ENCODE measurements at places on chromosomes 1 and 21. TPM values are rescaled to one million over a fixed set of nuclear protein-coding genes. Genes with fewer than 3 reads are reported as not detected.

DNA sequence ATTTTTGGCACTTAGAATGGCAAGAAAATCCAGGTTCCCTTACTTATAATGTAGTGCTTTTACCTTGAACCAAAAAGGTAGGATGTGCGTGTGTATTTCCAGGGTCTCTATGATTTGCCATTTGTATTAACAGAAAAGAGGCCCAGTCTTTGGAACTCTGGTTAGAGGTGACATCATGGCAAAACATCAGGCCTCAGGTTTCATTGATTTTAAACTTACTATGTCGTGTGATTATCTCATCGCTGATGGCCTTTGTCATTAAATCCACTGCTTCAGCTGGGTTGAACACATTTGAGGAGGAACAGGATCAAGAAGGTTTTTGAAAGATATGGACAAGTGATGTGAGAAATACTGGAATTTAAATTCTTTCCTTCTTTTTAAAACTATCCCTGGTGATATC is 95.2 kb downstream of the PBX1 start:
- no peak for DNase-seq

- DNase-seq = no peak
These were observed 17.3 kb downstream of the PI4KB start for GRCh38 chr1:151309811-151310323.

DNA sequence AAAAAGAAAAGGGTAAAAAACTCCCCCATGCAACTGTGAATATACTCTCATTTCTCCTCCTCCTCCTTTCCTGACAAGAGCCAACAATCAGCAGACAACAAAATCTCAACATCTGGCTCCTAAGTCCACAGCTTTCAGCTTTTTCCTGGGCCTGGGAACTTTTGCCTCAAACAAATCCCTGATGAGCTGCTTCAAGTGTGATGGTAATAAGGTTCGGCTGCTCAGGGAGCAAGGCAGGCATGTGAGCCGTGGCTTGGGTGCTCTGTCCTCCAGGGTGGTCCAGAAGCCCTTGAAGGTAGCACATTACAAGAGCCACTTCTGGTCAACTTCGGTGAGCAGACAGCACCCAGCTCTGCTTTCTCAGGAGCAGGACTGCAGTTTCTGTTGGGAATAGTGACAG is 46.3 kb downstream of the ITPKB start:
- no peak for DNase-seq

- no peak for DNase-seq
These were observed 525 bp downstream of the RYR2 start for GRCh38 chr1:237042526-237042891.

- DNase-seq = peak; percentile 55
These were observed 14.4 kb downstream of the TMPRSS3 start for GRCh38 chr21:42381347-42381984.

NFIA gene
- total RNA-seq = 9.6 TPM

DNA sequence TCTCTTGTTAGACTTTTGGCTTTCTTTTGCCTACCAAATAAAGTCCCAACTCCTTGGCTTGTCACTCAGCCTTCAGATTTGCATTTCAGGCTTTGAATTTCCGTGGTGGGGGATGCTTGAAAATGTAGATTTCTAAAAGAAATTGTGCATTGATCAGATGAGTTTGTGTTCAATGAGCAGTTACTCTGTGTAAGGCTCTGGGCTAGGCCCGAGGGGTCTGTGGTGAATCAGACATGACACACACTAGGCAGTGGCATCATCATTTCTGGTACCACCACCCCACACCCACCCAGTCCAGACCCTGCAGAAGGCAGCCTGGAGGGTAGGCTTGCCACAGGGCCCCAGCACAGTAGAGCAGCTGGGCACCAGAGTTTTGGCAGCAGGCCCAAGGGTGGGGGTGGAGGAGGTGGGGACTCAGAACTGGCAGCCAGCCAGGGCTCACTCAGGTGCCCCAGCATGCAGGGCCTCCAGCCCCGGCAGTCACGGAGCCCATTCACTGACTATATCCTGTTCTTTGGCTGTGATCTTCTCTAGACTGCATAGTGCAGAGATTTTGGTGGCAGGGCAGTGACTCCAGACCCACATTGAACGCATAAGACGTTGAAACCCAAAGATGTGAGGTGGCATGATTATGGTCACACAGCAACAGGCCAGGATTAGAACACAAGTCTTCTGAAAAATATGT is 97.2 kb upstream of the ARTN start:
- no peak for DNase-seq

DNA sequence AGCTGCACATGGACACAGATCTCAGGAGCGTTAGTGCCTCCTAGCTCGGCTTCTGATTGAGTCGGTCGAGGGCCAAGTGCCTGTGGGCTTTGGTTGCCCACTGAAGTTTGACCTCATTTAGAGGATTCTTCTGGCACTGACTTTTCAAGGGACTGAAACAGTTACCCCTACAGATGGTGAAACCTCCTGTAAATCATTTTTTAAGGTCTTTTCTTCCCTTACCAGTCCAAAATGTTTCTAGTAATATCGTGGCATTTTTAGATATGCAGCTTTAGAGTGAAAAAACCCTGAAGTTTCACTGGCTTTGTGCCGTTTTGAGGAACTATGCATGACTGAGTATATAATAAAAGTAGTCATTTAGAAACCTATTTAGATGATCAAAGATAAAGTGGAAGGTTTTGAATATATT is 34.7 kb upstream of the L1TD1 start:
- no peak for DNase-seq

DNA sequence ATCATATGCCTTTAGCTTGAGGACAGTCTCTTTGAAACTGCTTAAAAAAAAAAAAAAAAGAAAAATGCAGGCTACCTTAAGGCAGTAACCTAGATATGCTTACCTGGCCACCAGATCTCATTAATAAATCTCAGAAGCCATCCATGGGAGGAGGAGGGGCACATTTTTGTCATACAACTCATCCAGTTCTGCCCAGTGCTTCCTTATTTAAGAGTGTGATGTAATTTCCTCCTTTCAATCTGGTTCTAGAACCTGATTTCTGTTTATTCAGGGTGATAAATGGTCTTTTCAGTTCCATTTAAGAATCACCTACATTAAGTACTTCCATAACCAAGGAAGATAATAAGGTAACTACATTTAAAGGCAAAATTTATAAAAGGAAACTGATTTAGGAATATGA is 6.1 kb downstream of the ERRFI1 start:
- no peak for DNase-seq

COL11A1 gene
- under 0.01 TPM for total RNA-seq

GRCh38 chr1:169762699-169763098 is 28.8 kb upstream of the SELE start:
- no peak for DNase-seq

GRCh38 chr1:36128126-36128904 is 3.3 kb upstream of the COL8A2 start:
- DNase-seq = no peak

DNA sequence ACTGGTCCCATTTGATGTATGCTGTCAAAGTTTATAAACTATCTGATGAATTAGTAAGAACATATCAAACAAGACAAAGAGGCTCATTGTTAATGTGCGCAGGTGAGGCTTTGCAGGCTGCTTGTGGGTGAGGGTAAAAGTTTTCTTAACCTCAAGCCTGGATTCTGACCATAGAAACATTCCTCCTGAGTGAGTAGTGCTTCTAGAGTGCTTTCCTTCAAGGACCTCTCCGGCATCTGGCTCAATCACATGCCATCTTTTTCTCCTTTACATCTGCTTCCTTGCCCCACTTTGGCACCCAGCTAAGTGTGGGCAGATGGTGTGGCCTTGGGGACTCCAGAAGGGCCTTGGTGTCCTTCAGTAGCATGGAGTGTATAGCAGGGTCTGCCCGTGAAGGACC is 104.0 kb downstream of the ROR1 start:
- no peak for DNase-seq

DNA sequence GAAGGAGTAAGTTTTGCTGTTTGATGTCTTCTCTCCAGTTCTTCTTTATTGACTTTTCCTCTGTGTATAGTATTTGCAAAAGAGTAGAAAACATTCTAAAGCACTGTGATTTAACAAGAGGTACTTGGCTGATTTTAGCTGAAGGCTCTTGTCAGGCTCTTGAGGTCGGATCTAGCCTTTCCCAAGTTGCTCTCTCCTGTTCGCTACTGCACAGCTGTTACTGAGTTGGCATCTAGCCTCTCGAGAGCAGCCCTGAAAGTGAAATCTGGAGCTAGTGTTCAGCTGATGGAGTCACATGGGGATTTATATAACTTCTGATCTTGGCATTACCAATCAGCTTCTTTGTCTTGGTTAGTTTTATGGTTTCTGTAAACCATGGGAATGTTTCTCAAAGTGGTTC is 193.1 kb downstream of the RYR2 start:
- DNase-seq = no peak

DNA sequence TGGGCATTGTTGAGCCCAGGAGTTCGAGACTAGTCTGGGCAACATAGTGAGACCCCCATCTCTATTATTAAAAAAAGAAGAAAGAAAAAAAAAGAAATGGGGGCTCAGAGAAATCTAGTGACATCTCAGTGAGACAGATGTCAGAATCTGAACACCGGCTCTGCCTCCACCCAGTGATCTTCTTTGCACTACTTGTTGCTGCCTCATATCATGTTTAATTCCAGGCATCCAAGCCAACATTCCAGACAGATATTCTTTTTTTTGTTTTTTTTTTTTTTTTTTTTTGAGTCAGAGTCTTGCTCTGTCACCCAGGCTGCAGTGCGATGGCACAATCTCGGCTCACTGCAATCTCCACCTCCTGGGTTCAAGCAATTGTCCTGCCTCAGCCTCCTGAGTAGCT is 5.0 kb upstream of the ARL8A start:
- DNase-seq = no peak
